ENCODE measurements at places on chromosomes 6 and 20.

DNA sequence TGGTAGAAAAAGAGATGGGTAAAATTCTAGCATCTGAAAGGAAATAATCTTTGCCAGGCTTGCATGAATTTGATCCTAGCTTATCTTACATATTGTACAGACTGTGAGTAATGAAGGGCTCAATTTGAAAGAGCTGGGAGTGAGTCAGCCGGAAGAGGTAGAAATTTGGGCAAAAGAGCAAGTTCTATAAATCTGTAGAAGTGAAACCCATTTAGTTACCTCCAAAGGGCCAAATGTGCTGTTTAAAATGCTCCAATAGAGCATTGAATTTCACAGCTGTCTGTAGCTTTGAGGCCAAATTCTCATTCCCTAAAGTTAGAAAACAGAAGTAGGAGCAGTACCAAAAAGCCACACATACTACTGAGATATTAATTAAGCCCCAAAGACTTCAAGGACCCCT is 466.1 kb downstream of the BTBD3 start:
- no peak for DNase-seq

GRCh38 chr6:143744551-143745165 is 66.9 kb downstream of the PHACTR2 start:
- DNase-seq, result no peak

- no peak for DNase-seq
Measured at GRCh38 chr6:130931683-130932082, 104.5 kb downstream of the SMLR1 start.

- no peak for DNase-seq
Measured at GRCh38 chr6:22954749-22955385, 385.5 kb downstream of the HDGFL1 start.

DNA sequence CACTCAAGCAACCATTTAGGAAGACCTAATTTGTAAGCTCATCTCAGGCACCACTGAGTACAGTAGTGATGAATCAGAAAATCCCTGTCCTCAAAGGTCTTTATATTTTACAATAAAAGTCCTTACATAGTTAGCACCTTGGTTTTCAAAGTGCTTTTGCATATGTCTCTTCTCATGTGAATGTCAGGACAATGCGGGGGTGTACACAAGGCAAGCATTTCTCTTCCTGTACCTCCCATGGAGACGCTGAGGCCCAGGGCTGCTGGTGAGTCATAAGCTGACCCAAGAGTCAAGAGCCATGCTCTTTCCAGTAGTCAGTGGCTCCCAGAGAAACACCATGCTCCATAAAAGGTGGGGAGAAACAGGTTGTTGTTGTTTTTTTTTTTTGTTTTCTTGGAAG is 174.0 kb downstream of the GJA10 start:
- DNase-seq, result no peak
